ENCODE measurements at places on chromosomes 4 and X. TPM values are rescaled to one million over a fixed set of nuclear protein-coding genes. Genes with fewer than 3 reads are reported as not detected.

Gene NSUN7
- not detected for total RNA-seq

Gene KLHL4
- not detected for total RNA-seq

Gene RTL5
- 0.05 TPM for total RNA-seq

Gene MAGEA10
- total RNA-seq, result not detected

Gene GPRASP3
- 2.2 TPM for total RNA-seq

Gene RBM47
- 0.66 TPM for total RNA-seq

Gene TMSB15A
- total RNA-seq, result not detected

Gene TMEM31
- not detected for total RNA-seq

Gene NAP1L3
- total RNA-seq, result 0.66 TPM

Gene RTL9
- total RNA-seq, result not detected

Gene CFAP47
- not detected for total RNA-seq

Gene PLP1
- total RNA-seq, result not detected

Gene AWAT2
- total RNA-seq, result not detected

Gene FAM47E
- total RNA-seq, result not detected

Gene RIPPLY1
- total RNA-seq, result not detected
